ENCODE measurements at places on chromosomes 6 and 20.

- DNase-seq = no peak
These were observed 385.7 kb upstream of the CITED2 start for GRCh38 chr6:139760128-139760527.

- DNase-seq = no peak
These were observed 491.4 kb upstream of the POU3F2 start for GRCh38 chr6:98343004-98343403.

DNA sequence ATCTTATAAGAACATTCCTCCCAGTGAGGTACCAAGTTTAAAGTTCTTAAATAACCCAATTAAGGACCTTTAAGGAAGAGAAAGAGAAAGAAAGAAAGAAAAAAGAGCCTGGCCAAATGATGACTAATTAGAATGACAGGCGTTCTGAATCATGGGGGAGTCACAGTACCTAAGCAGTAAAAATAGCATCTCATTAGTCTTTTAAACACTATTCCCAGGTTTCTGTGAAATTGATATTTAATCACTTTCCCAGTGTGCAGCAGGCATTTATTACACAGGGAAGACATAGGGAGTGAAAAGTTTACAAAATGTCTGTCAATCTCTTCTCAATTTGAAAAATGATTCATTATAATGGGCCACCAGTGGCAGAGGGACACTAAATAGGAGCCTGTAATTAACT, 251.4 kb upstream of the MANEA start:
- no peak for DNase-seq

DNA sequence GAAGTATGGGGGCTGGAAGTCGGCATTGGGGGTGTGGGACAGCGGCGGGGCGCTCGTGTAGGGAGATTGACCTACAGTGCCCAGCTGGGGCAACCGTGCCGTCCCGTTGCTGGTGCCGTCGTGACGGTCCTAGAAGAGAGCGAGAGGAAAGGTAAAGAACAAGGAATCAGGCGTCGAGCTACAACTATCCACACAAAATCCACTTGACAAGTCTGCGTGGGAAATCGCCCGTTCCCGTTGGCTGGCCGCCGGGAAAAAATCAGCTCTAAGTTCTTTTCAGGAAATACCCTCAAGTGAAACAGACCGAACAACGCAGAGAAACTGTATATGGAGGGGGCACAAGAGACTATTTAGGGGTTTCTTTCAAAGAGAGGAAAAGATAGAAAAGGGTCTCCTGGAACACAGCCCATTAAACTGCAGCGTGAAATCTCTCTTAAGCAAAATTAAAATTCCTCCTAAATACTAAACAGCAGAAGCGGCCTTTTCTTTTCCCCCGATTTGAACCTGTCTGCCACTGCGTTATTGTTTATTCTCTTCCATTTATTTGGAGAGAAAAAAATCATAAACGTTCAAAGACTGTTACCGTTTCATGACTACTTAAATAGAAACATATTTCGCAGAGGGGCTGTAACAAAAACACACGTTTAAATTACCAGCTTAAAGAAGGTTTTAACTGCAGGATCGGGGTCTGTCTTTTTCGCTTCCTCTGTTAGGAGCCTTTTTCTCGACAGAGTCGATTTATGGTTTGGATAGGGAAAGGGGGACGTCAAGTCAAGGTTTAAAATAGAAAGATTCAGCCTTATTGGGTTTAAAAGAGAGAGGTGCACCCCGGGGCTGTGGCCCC, 4.4 kb downstream of the TFAP2A start:
- no peak for DNase-seq

GRCh38 chr6:122102026-122102425, 297.4 kb upstream of the HSF2 start:
- no peak for DNase-seq

DNA sequence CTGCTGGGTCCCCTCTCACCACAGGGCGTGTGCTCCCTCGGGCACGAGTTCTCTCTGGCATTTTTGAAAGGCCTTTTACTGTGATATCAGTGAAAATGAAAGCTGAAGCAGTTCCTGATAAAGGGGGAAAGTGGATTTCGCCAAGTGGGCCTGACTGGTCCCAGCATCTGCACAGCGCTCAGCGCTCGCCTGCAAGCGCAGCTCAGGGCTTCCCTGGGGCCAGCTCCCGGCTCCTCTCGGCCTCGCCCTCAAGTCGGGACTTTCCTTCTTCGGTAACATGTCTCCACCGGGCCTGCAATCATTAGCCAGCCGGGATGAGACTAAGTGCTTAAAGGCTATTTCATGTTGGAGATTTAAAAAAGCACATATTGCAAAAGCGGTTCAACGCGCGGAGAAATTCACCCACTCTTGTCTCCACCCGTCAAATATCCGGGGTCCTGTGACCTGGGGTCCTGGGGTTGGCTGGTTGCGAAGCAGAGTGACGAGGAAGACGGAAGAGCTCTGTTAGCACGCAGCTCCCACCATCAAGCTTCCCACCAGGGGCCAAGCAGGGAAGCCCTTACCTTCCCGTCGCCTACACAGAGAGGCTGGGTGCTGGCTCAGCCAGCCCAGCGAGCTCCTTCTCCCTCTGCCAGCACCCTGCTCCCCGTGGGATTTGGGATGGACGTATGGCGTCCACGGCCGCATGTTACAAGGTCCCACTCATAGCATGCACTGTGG, 114.1 kb downstream of the SMOC2 start:
- no peak for DNase-seq

GRCh38 chr20:24909086-24909780, 39.8 kb upstream of the CST7 start:
- no peak for DNase-seq

DNA sequence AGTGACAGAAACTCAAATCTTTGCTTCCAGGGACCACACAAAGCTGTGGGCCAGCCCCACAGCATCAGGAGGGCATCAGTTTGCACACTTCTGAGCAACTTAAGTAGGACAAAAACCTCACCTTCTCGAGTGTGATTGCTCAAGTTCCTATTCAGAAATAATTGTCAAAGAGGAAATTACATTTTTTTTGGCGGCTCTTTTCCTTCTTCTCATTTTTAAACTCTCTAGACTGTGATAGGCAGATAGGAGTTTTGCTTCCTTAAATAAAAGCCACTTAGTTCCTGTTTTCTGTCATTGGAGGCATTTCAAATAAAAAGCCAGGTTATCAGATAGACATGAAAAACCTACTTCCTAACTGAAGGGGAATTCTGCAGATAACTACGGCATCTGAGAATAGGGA, 11.2 kb upstream of the TAGAP start:
- DNase-seq = no peak

DNA sequence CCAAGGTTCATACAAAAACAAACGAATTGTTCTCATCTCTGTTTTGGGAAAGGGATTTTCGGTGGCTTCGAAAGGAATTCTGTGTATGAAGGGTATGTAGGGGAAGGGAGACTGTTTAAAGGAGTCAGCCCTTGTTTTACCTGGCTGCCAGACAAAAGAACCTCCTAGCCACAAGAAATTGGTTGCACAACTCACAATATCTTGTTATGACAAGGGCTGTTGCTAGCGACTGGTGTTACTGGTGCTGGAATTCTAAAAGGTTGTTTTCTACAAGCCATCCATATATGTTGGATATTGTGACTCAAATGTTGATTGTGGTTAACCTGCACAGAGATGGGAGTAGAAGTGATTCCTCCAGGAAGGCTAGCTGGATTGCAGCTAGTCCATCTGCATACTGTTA, 34.6 kb upstream of the CITED2 start:
- no peak for DNase-seq

DNA sequence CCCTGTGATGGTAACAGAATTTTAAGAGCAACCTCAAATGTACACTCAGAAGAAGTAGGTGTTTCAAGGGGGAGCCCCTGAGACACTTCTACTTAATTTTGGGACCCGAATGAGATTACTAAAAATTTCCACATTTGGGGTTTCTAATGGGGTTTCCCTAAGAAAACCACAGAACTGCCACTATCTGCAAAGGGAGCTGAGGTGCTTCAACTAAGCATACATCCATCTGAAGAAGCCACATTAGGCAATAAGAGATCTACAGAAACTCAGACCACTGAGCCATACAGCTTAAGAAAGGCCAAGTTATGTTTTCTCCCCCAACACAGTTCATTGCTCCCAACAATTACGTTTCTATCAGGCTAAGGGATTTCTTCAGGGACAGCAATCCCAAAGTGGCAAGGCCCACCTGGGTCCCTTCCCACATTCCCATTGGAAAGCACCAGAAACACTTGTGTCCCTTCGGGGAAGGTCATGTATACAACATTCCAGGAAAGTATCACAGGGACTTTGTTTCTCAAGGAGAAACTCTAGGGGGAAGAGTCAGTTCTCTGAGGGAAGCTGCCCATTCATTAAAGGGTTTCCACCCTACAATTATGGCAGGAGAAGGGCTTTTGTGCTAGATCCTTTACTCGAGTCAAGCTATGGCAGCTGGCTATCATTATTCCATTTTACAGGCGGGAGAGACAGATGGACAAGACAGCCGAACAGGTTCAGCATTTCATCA, 5.0 kb downstream of the BCL2L1 start:
- no peak for DNase-seq

- no peak for DNase-seq
These were observed 50.5 kb upstream of the TRIM26 start for GRCh38 chr6:30263734-30264133.

- DNase-seq = no peak
These were observed 47.8 kb upstream of the NRSN1 start for GRCh38 chr6:24078200-24078599.

DNA sequence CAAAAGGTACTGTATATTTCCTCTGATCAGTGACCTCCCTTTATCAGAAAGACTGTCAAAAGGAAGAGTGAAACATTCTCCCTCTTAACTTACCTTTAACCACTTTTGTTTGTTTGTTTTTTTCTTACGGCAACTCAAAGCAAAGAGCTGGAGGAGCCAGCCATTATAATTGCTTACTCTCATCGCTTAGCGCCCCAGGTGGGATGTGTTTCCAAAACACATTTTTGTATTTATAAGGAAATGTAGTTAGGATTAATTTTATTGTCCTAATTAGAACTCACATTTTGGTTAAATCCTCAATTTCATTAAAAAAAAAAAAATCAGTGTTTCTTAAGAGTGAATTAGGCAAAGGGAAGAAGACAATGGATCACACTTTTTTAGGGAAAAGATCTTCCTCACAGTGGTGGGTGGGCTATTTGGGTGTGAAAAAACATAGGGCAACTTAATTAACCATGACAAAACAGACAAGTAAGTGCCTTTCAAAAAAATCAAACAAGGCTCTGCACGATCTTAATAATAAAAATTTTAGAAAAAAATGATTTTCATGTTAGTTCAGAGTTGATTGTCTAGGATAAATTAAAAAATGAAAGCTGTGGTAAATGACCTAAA, 1.2 kb upstream of the PHACTR2 start:
- no peak for DNase-seq

DNA sequence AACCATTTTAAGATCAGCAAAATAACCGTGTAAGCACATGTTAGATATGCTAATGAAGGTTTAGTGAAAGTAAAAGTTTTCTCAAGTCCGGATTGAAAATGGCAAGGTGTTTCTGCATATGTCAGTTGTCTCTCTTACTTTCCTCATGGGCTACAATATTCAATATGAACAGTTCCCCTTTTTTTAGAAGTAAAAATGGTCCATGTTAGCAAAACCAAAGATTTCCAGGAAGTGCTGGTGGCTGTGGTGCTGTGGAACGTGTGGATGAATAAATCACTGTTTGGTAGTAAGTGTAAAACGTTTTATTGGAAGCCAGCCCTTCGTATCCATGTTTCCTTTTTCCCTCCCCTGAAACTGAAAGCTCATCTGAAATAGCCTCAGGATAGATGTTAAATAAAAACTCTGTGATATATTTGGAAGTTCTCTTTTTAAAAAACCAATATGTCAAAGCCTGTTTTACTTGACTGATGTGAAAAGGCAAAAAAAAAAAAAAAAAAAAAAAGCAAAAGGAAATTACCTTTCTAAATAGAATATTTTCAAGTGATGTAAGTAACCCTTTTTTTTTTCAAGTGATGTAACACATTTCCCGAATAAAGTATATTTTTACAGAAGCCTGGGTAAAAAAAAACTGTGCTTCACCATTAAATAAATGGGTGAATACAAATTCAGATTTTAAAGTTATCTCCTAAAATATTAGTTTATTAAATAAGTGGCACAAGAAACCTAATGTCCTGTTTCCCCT, 41.9 kb downstream of the PLEKHG1 start:
- DNase-seq = no peak

GRCh38 chr20:61332016-61332975, 80.2 kb downstream of the CDH4 start:
- no peak for DNase-seq

All from activated CD8-positive, alpha-beta memory T cell treated with anti-CD3 and anti-CD28 coated beads, Interleukin-2, amount 50 U/mL, for 4 hours (primary cell).